Stimulated activated CD8-positive, alpha-beta memory T cell treated with anti-CD3 and anti-CD28 coated beads, Interleukin-4, amount 100 ng/mL, for 1 hour (primary cell): ENCODE measurements at places on chromosomes 5 and 9.

DNA sequence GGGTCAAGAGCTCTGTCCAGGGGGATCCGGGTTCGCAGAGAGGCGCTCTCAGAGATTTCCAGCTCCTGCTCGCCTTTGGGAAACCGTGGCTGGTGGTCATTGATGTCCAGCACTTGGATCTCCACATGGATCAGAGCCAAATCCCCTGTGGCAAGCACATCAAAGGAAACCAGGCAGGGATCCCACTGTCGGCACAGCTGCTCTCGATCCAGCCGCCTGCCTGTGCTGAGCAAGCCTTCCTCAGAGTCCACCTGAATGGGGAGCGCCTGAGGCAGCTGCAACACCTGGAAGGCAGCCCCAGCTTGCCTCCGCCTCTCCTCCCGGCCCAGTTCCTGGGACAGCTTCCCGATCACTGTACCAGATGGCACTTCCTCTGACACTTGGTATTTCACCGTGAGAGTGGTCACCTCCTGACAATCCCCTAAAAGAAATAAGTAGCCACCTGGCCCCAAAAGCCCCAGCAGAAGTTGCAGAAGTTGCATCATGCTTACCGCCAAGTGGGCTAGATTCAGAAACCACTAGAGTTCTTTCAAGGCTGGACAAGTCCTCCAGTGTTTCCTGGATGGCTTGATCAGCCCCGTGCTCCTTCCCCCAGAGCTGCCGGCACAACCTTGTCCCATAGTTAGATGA lies 520 bp downstream of the PCDH12 start:
- no peak for DNase-seq

DNA sequence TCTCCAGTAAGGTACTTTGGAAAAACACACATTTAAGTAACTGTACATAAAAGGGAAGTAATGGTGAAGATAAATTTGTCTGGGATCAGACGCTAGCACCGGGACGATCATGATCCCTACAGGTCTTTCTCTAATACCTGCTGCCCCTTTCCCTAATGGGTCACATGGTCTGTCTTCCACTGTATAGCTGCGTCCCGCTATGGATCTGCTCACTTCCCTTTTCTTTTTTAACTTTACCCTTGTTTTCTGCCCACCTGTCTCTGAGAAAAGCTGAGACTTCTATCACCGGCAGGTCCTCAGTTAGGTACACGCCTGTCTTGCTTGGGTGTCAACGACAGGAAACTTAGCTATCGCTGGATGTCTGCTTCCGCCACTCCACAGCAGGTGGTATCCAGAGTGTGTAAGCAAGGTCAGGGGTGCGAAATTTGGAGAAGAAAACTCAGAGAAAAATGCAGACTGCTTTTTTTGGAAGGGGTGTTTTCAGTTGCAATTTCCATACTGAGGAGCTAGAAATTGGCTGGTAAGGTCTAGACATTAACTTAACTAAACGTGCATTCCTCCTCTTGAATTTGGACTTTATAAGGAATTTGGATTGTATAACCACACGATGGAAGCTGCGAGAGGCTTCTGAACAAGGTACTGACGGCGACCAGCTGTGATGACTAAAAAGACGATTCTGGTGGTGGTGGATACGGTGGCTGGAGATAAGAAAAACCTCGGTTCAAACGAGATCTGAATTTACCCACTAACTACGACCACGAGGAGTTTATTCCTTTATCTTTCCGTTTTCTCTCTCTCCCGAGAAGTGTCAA lies 1.1 kb upstream of the ICE1 start:
- DNase-seq: no peak

DNA sequence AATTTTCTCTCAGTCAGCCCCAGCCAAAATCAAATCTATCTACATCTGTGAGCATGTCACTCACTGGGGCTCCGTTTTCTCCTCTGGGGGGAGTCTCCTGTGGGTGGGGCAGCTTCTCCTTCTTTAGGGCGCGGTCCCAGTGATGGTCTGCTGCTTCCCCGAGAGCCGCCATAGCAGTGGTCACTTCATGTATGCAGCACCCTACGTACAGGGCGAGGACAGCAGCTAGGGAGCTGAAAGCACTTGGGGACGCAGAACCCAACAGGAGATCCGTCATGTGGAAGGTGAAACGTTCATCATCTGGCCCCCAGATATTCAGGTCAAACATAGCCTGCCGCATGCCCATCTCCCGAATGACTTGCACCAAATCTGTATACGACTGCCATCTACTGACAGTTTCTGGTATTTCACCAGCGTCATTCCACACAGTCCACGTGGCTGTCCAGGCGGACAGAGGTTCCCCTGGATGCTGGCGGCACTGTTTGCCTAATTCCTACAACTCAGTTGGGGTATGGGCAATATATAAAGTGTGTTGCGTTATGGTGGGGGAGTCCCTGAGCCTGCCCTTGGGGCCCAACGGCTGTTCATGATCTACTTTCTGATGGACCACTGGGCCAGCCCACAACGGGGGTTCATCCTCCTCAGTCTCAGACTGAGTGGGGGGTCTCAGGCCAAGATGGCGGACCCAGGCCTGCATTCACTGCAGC lies 795.0 kb downstream of the EFNA5 start:
- no peak for DNase-seq

- no peak for DNase-seq
These were observed 34.5 kb downstream of the C9orf57 start for GRCh38 chr9:72025906-72026305.

DNA sequence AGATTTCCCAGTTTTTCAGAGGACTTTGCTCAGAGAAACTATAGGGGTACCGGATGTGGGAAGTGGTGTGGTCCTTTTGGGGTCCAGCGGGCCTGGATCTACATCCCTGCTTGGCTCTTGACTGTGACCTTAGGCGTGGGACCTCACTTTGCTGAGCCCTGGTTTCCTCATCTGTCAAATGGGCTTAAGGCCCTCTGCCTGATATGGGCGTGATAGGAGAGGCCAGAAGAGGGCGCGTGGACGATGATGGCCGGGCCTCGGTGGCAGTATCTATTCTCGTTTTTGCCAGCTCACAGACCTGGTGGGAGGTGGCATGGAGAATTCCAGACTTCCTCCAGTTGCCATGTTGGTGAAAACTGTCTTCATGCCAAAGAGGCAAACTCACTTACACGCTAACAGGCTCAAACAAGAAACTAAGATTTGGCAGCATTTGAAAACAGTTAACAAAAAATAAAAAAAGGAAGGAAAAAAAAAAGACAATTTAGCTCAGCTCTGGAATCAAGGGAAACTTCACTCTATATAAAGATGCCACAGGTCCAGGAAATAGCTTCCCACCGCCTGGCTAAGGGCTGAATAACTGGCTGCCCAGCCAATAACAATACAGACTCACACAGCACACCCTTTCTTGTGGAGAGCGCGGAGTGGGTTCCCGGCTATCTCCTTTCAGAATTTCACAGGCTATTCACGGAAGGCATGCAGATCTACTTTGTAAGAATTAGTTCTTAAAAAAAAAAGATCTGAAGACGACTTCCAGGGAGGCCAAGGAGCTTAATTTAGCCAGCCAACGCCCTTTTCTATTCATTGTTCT lies 1.7 kb downstream of the SH3PXD2B start:
- DNase-seq: no peak

DNA sequence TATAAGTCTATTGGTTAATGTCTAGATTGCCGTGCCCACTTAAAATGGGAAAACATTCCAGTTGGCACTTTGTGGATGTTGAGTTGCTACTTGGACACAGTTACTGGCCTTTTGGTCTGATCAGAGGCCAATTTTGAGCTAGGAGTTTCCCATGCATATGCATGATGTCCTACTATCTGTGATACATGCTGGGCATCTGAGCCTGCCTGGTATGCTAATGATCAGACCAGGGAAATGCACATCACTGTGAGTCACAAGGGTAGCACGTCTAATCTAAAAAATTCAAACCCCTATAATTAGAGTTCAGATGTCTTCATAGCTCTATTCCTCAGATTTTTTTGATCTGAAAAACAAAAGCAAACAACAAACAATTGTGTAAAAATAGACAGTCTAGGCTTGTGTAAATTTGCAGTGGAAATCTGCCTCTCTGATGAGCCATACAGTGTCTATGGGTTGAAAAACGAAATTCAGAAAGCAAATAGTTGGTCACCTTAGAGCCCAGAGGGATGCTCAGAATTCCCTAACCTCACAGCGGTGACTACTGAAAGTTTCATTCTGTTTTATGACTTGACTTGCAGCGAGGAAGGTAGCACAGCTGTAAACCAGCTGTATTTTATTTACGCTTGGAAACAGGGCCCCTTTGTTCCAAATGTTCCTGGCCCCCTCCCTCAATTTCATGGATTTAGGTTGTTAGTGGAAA lies 37.3 kb downstream of the PALM2AKAP2 start:
- DNase-seq: no peak

DNA sequence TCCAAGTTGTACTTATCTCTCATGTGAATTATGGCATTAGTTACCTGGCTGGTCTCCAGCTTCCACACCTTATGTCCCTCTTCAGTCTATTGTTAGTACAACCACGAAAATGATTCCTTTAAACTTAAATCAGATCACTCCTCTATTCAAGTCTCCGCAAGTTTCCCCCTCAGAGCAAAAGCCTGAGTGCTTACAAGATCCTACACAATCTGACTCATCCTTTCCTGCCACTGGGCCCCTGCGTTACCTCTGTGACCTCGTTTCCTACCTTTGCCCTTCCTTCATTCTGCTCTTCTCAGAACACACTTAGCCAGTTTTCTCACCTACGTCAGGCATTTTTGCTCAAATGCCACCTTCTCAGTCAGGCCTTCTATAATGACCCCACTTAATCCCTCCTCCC lies 45.1 kb upstream of the GLIS3 start:
- no peak for DNase-seq

DNA sequence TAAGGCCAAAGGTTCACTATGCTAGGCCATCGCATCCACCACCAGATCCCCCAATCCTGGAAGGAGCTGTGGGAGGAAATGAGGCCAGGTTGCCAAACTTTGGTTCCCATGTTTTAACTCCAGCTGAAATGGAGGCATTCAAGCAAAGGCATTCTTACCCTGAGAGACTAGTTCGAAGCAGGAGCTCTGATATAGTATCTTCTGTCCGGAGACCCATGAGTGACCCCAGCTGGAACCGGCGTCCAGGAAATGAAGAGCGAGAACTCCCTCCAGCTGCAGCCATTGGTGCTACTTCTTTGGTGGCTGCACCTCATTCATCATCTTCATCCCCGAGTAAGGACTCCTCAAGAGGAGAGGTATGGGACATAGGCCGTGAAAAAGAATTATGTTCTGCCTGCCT lies 75.6 kb downstream of the GAPVD1 start:
- DNase-seq: no peak

DNA sequence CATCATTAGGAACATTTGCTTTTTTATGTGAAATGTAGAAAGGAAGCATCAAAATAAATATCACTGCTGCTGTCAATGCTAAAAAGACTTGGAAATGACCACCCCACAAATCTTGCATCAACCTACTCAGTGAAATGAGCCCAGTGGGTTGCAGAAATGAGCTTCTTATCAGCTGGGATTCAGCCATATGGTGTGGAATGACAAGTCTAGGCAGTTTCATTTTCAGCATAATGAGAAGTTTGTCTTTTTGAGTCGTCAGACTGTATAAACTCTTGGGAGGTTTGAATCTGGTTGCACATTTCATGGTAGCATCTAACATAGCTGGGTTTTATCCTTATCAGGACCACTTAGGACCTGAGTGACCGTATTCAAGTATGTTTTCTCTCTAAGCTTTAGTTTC lies 251.1 kb upstream of the PPP1R2B start:
- DNase-seq: no peak

GRCh38 chr9:100281676-100282387 lies 70.9 kb downstream of the TEX10 start:
- no peak for DNase-seq

- DNase-seq: no peak
These were observed 123.7 kb upstream of the CPEB4 start for GRCh38 chr5:173764332-173765028.

GRCh38 chr9:99127356-99128132 lies 22.6 kb downstream of the TGFBR1 start:
- no peak for DNase-seq

DNA sequence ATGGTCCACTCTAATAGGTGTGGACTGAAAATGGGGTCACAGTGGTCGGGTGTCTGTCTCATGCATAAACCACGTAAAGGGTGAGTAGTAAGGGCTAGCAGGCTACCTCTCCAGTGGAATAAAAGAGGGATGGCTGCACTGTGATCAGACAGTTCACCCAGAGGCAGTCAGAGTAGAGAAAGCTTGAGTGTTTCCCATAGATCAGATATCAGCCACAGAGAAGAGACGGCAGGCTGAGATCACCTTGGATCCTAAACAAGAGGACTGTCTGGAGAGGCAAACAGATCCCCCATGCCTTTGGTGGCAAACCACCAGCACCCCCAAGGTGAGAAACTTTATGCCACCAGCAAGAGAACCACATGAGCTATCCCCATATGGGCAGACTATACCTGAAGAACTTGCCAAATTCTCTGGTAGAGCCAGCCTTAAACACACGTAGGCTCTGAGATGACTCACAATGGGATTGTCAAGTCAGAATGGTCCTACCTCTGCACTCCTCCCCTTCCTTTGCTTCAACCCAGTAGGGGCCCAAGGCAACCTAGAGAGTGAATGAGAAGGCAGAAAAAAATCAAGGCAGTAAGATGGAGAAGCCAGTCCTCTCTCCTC lies 205.2 kb upstream of the MAP3K1 start:
- DNase-seq: no peak

DNA sequence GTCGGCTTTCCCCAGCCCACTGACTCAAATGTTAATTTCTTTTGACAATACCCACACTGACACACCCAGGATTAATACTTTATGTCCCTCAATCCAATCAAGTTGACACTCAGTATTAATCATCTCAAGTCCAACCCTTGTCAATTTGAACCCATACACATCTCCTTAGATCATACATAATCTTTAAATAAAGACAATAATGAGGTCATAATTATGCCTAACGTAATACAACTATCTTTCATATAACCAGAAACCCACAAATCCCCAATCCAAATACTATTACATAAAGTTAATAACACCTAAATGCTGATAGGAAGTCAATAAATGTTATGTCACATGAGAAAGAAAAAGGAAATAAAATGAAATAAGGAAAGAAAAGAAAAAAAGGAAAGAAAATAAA lies 934.2 kb downstream of the CDH9 start:
- no peak for DNase-seq

DNA sequence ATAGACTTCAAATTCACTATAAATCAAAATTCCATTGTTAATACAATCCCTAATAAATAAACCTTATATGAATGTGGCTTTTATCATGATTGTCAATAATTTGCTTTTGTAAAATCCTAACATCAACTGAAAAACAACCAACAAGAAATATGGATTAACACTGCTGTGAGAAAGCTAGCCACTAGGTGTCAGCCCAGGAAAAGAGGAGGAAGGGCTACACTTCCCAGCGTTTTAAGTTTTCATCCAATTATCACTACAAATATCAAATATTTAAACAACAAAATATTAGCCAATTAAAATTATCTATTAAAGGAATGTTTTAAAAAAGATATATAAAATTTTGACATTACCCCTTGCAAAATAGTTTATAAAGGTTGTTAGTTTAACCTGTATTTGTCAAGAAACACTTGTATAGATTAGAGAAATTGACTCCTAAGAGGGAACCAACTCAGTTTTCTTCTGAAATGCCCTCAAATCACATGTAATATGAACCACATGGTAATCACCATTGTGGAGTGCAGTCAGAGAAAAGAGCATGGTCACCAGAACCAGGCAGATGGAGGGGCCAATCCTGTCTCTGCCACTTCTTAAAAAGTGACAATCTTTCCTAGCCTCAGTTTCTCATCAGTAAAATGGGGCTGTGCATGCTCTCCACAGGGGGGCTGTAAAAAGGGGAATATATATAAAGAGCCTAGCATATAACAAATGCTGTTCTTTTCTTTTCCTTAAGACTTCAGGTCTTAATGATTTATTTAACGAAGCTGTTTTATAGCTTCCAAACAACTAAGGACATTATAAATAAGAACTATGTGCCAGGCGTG lies 188.2 kb downstream of the CRB2 start:
- DNase-seq: no peak

GRCh38 chr9:94650949-94651348 lies 11.6 kb upstream of the FBP1 start:
- DNase-seq: no peak
